AML-193 (cell line): ENCODE measurements at places on chromosomes 5 and 9.
A peak's percentile ranks its signal among the peaks of the same experiment; 100 is the strongest.

DNA sequence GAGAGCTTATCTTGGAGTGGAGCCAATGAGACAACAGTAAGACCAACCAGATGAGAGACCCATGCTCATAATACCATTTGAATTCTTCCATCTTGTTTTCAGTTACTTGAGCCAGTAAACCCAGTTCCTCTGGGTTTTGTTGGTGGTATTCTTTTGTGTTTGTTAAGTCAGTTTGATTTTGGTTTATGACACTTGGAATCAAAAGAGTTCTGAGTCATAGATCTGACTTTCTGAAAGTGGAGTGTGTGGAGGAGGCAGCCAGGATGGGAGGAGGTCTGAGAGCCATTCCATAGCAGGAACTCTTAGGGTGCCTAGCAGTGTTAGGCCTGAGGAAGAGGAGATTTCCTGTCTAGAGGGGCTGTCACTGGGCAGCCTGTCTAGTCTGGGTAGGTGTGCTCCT is 24.6 kb upstream of the PANK3 start:
- no peak for DNase-seq

DNA sequence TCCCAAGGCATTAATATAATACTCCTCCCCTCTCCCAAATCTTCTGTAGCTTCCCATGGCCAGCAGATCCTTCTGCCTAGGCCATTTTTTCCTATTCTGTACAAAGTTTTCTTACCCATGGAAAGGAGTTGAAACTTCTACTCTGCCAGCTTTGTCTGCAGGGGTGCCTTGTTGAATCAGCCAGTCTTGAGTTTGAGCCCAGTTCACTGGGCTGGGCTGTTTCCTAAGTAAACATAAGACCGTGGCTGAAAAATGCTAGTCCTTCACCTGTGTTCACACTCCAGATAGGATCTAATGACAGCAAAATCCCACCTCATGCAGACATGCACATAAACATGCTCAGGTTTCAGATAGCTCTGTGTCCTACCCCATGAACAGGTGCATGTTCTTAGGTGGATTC is 10.4 kb downstream of the TEX48 start:
- no peak for DNase-seq

DNA sequence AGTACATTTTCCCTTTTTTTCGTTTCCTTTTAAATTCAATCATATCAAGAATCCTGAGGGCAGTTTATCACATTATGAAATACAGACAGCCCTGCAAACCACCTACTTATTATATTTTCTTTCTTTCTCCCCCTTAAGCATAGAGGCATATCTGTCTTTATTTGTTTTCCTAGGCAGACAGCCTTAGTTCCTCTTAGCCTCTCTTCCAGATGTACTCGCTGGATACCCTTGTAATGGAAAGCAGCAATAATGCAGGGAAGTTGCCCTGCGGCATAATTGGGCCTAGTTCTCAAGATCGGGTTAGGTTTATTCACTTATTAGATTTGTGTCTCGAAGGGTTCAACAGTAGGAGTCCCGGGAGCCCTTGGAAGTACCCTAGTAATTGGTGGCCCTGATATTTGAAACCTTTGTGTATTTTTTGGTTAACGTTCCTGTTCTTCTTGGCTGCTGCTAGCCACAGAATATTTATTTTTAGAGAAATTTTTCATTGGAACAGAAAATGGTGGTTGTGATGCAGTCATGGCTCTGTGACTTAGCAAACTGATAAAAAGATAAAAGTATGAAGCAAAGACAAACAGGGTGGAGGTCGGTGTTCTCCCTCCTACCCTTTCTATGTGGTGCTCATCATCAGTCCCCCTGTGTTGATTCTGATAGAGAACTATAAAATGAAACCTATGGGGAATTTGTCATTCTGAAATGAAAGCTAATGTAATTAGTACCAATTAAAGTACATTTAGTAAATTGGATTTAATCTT is 6.4 kb downstream of the TLE4 start:
- DNase-seq: peak; percentile 41

DNA sequence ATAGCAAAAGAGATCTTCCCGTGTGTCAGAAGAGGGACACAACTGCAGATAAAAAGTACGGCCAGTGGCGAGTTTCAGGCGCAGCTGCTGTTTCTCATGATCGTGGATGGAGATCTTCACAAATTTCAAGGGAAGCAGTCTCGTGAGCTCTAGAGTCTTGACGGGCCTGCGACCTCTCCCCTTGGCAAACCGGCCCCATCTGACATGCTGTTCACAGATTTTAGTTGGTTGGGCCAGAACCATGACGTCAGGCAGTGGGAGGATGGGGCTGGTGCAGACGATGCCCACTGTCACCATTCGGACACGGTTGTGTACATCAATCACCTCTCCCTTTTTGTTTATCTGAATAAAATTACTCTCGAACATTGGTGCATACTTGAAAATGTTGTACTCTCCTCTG is 396 bp downstream of the GARIN3 start:
- no peak for DNase-seq

DNA sequence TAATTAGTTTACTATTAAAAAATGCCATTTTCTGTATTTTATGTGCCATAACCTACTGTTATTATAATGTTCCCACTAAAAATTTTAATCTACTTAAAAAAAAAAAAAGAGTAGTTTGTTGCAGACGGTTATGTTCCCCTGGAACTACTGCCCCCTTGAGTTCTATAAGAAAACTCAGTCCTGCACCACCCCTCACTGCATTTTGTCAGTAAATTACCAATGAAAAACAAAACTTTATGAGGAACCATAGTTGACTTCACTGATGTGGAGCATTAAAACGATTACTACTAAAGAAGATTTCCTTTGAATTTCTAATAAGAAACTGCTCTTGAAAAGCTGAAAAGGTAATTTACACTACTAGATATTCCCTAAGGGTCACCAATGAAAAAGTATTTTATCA is 288.7 kb downstream of the FBXL17 start:
- DNase-seq: peak; percentile 18

GRCh38 chr5:155616779-155617392 is 603.3 kb downstream of the KIF4B start:
- DNase-seq: peak; percentile 2

DNA sequence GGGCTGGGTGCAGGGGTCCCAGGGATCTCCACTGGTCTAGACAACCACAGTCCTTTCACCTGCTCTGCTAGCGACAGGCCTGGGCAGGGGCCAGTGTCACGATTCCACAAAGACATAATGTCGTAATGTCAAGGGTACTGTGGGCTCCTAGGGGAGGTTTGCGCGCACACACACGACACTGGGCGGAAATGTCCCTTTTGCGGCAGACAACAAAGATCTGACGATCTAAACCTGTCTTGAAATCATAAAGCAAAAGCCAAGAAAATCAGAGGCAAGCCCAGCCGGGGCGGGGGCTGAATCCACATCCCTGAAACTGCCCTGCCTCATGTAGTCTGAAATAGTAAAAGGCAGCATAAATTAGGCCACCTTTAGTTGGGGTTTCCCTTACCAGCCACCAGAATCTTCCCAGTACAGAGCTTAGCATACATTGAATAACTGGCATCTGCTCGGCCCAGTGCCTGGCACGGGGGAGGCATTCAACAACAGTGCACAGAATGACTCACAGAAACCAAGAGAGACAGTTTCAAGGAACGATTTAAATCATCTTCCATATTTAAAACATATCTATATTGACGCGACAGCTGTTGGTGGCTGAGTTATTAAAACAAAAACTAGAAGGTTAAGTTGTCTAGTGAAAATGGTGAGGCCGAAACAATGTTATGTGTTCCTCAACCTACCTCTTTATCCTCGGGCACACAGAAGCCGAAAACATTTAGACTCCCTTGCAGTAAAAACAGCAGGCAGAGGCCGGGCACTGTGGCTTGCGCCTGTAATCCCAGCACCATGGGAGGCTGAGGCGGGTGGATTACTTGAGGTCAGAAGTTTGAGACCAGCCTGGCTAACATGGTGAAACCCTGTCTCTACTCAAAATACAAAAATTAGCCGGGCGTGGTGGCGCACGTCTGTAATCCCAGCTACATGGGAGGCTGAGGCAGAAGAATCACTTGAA is 151.0 kb downstream of the MYO10 start:
- no peak for DNase-seq

- DNase-seq: no peak
These were observed 18.2 kb downstream of the S1PR3 start for GRCh38 chr9:89009546-89009840.

- no peak for DNase-seq
These were observed 364 bp downstream of the RPS6 start for GRCh38 chr9:19379697-19380046.

- DNase-seq: no peak
These were observed 65.7 kb downstream of the C9orf152 start for GRCh38 chr9:110142253-110142652.

- peak; percentile 21 for DNase-seq
These were observed 203.8 kb downstream of the SNCAIP start for GRCh38 chr5:122515709-122516431.

DNA sequence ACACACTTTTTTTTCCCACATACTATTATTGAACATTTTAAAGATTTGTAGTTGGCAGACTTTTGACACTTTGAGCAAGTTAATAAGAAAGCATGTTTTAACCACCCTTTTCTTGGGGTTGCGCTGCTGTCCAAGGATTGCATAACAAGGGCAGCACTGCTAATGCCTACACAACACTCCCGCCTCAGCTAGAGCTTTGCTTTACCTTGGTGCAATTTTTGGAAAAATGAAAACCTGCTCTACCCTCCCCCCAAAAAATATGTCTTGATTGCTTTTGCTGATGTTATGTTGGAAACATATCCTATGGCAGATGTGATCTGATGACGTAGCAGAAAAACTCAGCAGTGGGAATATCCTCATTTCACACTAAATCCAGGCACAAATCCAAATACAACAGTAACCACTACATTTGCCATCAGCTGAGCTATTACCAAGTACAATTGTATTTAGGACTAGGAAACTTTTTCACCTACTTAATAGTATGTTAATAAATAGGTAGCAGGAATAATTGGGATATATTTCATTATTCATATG is 51.5 kb downstream of the UBE2R2 start:
- DNase-seq: peak; percentile 10

DNA sequence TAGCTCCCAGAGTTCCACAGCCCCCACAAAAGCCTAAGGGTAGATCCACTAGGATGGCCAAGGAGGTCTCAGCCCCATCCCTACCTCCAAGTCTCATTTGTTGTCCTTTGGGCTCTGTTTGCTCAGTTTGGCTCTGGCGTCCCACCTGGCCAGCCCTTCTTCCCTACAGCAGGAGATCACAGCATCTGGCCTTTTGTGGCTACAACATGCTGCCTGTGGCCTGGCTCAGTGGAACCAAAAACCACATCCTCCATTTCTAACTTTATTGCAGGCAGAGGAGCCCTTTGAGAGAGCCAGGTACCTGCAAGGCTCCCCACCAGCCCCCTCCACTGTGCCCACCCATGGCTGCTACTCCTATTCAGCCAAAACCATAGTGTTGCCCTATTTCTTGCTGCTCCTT is 11.4 kb downstream of the JADE2 start:
- DNase-seq: no peak

- DNase-seq: no peak
These were observed 98.7 kb downstream of the ADCY2 start for GRCh38 chr5:7494481-7495130.

GRCh38 chr9:134683714-134684374 is 42.2 kb downstream of the COL5A1 start:
- no peak for DNase-seq

DNA sequence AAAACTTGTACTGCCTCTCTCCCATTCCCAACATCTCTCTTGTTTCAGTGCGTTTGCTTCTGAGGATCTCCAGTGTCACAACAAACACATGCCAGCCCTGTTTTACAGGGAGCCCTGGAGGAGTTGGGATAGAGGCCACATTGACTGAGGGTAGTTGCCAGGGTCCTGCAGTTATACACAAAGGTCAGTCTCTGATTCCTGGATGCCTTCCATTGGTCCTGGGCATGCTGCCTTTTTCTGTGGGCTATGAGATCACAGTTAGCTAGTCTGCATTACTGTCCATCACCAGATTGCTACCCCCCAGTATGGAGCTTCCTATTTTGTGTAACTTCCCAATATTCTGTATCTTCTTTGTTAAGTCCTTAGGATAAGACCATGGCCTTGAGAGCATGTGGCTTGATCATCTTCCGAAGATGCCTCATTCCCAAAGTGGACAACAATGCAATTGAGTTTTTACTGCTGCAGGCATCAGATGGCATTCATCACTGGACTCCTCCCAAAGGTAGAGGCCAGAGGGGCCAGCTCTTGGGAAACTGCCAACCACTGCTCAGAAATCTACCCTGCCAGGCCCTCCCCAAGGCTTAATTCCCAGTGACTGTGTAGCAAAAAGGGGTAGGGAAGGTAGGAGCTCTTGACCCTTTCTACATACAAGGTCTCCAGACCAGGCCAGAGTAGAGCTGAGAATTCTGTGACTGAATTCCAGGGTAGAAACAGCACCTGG is 9.5 kb downstream of the NUDT2 start:
- DNase-seq: no peak
